ENCODE measurements at places on chromosomes 6 and 20. TPM values are rescaled to one million over a fixed set of nuclear protein-coding genes. Genes with fewer than 3 reads are reported as not detected.
A peak's percentile ranks its signal among the peaks of the same experiment; 100 is the strongest.

The RAD21L1 gene
- not detected for polyA plus RNA-seq

The CST8 gene
- polyA plus RNA-seq, result not detected

The KIAA0408 gene
- 3.1 TPM for polyA plus RNA-seq

The SAMD3 gene
- polyA plus RNA-seq, result 0.90 TPM

The VGLL2 gene
- polyA plus RNA-seq, result not detected

The SMLR1 gene
- polyA plus RNA-seq, result 1.5 TPM

The TNFRSF21 gene
- polyA plus RNA-seq, result 30.3 TPM

DNA sequence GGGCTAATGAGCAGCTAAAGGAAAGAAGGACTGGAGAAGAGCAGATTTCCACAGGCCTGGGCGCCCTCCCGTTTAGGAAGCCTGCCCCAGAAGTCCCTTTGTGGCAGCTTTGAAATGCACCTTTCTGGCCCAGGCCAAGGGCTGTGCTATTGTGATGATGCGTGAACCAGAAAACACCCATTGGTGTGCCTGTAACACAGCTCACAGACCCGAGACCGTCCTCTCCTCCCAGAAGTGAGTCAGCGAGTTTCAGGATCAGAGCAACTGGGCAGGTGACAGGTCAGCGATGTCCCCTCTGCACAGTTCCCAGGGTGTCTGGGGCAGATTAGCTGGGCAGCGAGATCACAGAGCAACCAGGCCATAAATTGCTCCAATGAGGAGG lies 71.9 kb upstream of the SULF2 start:
- no peak for DNase-seq

DNA sequence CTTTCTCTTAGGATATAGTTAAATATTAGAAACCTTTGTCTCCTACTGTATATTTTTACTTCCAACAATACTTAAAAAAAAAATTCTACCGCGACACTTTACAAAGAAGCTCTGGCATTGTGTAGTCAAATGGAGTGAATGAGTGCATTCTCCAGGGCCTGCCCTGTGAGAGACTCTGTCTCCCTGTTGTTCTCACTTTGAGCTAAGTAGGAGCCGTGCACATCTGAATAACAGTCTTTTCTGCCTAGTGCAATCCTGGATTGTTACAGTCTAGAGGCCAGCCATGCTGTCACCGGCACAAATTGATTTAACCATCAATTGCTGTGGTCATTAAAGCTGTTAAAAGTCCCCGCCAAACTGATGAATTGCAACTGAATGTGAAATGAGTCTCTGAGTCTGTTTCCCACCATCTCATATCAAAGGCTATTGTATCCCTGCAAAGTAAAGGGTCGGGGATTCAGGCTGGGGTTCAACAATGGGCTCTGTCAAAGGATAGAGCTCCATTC lies 156.0 kb downstream of the RFPL4B start:
- no peak for DNase-seq

DNA sequence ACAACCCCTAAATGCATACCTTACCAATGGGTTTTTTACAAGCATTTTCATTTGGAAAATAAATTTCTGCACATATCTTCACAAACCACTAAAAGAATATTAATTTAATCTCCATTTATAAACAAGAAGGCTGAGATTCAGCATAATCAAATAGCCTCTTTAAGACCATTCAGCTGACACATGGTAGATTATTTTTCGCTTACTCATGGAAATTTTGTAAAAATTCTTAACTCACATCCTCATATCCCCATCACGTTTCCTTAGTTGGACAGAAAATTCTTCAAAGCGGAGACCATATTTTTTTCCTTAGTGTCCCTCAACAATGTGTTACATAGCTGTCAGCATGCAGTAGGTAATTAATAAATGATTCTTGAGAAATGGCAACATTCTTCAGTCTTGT lies 439.6 kb upstream of the PTCHD4 start:
- no peak for DNase-seq

DNA sequence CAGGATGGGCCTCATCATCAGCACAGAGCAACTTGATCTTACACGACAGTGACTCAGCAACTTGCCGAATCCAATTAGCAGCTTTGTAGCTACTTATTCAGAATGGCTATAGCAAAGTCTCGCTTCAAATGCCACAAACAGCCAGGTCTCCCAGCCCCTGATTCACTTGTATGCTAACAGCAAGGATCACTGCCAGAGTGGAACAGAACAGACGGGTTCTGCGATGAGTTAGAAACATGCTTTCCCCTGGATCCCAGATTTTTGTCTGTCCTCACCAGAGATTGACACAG lies 254.4 kb downstream of the NRN1 start:
- DNase-seq, result peak; percentile 66

DNA sequence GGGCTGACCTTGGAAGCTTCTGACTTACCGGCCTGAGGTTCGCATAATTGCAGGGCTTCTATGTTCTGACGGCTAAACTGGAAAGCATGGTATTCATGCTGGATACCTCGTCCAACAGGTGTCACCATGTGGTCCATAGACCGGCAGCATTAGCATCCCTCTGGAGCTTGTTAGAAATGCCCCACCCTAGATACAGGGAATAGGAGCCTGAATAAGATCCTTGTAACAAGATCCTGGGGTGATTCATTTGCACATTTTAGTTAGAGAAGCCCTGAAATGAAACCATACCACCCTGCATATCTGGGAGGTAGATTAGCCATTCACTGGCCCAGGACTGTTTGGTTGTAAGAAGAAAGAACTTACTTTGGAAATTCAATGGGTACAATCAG lies 77.7 kb downstream of the TMEM170B start:
- no peak for DNase-seq

DNA sequence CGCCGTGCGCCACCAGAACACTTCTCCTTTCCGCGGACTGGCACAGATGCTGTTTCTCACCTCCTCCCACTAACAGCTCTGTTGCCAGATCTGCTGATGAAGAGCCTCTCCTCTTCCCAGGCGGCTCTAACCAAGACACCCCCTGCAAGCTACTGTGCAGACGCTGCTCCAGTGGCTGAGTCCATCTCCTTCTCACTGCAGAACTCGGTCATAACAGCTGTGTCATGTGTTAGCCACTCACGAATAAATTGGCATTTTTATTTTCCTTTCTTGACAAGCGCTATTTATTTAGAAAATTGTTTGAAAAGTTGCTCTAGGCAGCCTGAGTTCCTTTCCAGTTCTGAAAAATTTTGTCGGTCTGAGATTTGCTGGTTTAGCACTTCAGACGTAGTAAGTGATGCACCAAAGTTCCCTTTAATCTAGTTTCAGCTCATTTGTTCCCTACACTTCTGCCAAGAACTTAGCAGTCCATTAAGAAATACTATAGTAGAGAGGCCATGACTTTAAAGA lies 12.8 kb upstream of the PLEKHG1 start:
- DNase-seq, result no peak

DNA sequence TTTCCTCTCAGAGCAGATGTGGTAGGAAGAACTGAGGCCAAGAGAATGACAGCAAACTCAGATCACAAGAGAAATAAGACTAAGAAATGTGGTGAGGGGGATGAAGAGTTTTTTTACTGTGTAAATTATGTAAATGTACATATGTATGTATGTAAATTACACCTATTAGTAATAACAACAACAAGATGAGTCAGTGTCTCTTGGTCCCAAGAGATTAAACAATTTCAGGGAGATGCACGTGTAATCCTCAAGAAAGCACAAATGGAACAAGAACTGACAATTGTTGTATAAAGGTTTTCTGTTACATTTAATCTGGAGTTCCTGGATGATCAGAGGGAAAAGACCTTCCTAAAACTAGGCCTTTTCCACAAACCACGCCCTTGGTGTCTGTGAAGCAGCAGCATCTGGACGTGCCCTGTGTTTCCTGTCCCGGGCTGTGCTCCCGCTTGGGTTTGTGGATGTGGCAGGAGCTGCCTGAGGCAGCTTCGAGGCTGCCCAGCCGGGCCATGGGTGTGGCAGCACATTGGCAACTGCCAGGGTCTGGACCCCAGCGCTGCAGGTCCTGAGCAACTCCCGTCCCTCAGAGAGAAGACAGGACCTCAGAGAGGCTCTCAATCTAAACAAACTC lies 994 bp downstream of the CLDN20 start:
- DNase-seq, result no peak
